A549 treated with Mapracorat at 1 μM for 4 hours (cell line): ENCODE measurements at places on chromosomes 2 and 18. TPM values are rescaled to one million over a fixed set of nuclear protein-coding genes. Genes with fewer than 3 reads are reported as not detected.

UBE2F gene
- 47.6 to 56.4 TPM (median 51.5 TPM) in 5 replicates for total RNA-seq

NEU2 gene
- not detected in 5 replicates for total RNA-seq

INHA gene
- 0.08 to 0.65 TPM (median 0.39 TPM) in 5 replicates for total RNA-seq

CDK5R2 gene
- 3.4 to 6.2 TPM (median 4.7 TPM) in 5 replicates for total RNA-seq

ZNF2 gene
- 2.8 to 4.8 TPM (median 3.2 TPM) in 5 replicates for total RNA-seq

CLASP1 gene
- 15.2 to 19.3 TPM (median 17.8 TPM) in 5 replicates for total RNA-seq

SUPT7L gene
- 27.1 to 32.9 TPM (median 31.2 TPM) in 5 replicates for total RNA-seq

MC2R gene
- total RNA-seq, result not detected in 5 replicates

AOX1 gene
- 3.5 to 4.8 TPM (median 4.6 TPM) in 5 replicates for total RNA-seq

FMNL2 gene
- 24.5 to 30.9 TPM (median 28.6 TPM) in 5 replicates for total RNA-seq

MYOM1 gene
- total RNA-seq, result 0.08 to 0.59 TPM (median 0.30 TPM) in 5 replicates

DNAJC5G gene
- not detected in 5 replicates for total RNA-seq
